ENCODE measurements at places on chromosomes 13 and 19.
A peak's percentile ranks its signal among the peaks of the same experiment; 100 is the strongest.

DNA sequence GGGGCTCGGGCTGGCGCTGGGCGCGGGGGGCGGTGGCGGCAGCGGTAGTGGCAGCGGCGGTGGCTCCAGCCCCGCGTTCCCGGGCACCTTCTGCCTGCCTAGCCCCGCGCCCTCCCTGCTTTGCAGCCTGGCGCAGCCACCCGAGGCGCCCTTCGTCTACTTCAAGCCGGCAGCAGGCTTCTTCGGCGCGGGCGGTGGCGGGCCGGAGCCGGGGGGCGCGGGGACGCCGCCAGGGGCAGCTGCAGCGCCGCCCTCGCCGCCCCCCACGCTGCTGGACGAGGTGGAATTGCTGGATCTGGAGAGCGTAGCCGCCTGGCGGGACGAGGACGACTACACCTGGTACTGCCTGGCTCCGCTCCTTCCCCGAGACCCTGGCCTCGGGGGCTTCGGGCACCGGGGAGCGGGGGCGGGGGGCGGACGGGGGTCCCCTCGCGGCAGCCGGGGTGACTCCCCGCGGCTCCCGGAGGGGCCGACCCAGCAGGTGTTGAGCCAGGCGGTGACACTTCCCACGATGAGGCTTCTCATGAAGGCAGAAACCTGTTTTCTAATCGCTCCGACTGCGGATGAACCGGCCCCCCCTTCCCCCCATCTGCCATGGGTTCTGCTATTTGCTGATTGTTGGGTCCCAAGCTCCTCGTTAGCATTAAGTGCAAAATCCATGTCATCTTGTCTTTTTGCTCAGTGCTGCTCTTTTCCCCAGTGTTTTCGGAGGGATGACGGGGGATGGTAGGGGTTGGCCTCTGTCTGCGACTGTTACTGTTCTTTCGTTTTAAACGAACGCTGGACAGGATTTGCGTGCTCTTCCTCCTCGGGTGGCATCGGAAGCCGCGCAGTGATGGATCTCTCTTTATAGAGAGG lies 943 bp downstream of the SLAIN1 start:
- DNase-seq: peak; percentile 36

- no peak for DNase-seq
Observed at GRCh38 chr13:95261956-95262355, 39.3 kb downstream of the ABCC4 start.

DNA sequence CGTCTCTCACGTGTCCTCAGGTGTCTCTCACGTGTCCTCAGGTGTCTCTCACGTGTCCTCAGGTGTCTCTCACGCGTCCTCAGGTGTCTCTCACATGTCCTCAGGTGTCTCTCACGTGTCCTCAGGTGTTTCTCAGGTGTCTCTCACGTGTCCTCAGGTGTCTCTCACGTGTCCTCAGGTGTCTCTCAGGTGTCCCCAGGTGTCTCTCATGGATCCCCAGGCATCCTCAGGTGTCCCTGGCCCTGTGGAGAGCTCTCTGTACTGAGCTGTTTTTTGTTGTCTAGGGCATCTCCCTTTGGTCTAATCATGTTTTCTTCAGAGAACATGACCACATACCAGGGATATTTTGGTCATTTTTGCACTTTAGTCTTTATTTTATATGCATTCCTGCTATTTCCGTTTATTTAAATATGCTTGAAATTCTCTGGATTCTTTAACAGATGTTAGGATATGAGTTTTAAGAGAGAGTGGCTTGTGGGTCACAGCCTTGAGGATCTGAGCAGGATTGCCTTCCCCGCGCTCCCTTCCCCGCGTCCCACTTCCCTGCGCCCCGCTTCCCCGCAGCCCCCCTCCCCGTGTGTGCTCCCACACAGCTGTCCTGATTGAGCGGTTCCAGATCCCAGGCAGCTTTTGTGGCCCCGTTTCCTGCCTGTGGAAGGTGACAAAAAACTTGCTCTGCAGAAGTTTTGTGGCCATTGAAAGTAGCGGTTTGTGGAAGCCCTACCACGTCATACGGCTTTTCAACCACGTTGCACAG lies 31.9 kb downstream of the ATP4B start:
- no peak for DNase-seq

DNA sequence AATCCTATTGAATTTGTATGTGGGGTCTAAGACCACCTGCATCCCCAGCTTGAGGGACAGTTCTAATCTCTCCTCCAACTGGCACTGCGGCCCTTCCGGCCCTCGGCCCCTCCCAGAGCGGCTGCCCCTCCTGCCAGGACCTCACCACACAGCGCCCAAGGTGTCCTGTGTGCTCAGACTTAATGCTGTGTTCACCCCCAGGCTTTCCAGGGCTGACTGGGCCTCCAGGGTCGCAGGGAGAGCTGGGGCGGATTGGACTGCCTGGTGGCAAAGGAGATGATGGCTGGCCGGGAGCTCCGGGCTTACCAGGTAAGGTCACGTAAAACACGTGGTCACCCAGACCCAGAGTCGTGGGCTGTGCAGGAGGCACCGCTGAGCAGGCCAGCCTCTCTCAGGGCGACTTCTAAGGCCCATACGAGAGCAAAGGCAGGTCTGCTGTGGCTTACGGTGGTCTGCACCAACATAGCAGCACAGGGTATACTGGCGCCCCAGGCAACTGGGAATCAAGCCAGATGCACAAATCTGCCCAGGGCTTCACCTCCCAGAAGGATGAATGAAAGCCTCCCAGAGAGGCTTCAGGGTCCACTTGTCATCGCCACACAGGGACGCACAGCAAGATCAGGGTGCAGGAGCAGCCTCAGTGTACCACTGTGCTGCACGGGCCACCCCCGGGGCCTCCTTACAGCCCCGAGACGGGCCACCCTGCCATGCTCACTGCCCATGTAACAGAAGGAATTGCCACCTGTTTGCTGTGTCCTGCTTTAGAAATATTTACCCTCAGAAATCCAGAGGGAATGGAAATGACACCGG lies 69.4 kb downstream of the RAB20 start:
- DNase-seq: no peak

DNA sequence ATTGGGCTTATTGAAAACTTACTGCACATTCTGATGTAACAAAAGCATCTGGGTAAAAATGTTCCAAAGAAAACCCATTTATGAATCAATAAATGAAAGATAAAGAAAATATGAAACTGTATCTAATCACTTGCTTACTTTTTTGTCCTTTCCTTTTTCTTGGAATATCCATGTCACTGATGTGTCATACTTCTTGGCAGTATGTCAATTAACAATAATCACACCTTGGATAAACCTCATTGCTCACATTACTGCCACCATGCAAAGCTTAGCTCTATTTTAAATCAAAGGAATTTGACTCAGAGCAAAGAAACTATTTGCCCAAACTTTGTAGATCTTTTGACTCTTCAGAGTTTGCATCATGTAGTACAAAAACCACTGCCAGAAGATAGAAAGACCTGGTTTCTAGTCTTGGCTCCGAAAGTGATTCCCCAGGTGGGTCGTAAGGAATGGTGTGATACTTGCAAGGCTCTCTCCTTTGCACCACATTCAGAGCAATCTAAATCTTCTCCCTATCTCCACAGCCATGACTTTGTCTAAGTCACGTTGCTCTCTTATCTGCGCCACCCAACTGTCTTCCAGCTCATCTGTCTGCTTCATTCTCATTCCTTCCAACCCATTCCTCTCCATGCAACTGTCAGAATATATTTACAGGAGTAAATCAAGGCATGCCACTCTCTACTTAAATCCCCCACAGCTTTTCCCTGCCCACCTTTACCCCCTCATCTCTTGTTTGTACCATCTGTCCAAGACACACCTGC lies 311.9 kb downstream of the COG6 start:
- DNase-seq: no peak

- peak; percentile 53 for DNase-seq
Observed at GRCh38 chr13:46668302-46668720, 115.3 kb downstream of the LRCH1 start.
